ENCODE measurements at places on chromosomes 4 and X.

DNA sequence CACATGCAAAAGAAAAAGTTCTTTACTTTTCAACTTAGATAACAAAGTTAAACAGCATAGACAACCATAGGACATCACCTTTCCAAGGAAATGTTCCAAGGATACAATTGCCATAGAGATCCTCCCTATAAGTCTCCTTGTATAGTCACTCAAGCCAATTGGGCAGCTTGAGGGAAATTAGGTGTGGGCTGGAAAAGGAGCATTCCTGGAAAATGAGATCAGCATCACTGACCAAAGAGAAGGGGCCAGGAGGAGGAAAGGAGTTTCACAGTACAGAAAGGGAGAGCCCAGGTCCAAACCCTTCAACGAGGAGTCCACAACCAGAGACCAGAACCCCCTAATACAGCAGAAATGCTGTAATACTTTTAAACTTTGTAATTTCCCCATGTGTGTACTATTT, 91.5 kb upstream of the PPARGC1A start:
- no peak for DNase-seq

GRCh38 chr4:186297013-186297645, 31.1 kb downstream of the F11 start:
- no peak for DNase-seq

GRCh38 chr4:83115656-83116285, 1.2 kb upstream of the PLAC8 start:
- DNase-seq, result no peak

DNA sequence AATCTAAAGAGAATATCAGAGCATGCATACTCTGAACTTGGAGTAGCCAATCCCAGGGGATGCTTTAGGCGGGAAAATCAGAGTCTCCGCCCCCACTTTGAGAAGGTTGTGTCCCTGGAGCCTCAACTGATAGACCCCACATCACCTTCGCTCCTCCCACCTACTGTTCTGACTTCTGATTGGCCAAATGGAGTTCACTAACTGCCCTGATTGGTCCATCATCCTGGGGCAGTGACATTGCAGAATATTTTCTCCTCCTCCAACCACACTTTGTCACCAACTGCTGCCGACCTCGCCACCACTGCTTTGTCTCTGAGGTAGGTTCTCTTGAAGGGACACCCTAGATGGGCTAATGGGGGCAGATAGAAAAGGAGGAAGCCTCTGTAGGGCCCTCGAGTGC, 22.7 kb upstream of the SPACA5B start:
- no peak for DNase-seq

GRCh38 chrX:138756234-138756633, 44.7 kb upstream of the FGF13 start:
- no peak for DNase-seq

GRCh38 chrX:13581554-13581953, 12.2 kb downstream of the EGFL6 start:
- DNase-seq, result no peak

DNA sequence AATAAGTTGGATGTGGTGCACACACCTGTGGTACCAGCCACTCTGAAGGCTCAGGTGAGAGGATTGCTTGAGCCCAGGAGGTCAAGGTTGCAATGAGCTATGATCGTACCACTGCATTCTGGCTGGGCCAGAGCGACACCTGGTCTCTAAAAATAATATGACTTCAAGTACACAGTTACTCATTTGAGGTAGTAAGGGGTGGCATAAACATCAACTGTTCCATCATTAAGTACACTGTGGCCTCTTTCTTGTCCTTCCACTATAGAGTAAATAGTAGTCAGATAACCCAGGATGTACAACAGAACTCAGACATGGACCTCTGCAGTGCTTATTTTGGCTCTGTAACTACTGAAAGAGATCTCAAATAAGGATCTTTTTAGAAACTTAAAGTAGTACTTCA, 10.6 kb downstream of the FAM9B start:
- DNase-seq, result no peak

- DNase-seq, result no peak
Measured at GRCh38 chr4:31530555-31530954, 810.4 kb downstream of the PCDH7 start.

All from stimulated activated CD4-positive, alpha-beta T cell treated with anti-CD3 and anti-CD28 coated beads, Interleukin-4, amount 100 ng/mL, for 24 hours (primary cell).